NCI-H526 (cell line): ENCODE measurements at places on chromosomes 13 and 19.

DNA sequence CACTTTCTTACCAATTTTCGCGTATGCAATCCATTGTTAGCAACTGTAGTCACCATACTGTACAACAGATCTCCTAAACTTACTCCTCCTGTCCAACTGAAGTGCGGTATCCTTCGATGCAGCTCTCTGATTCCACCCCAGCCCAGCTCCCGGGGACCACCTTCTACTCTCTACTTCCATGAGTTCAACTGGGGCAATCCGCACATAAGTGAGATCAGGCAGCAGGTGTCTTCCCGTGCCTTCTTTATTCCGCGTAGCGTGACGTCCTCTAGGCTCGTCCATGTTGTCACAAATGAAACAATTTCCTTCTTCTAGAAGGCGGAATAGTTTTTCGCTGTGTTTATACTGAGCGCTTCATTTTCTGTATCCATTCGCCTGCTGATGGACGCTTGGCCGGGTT lies 8.4 kb downstream of the LILRB1 start:
- DNase-seq, result no peak

DNA sequence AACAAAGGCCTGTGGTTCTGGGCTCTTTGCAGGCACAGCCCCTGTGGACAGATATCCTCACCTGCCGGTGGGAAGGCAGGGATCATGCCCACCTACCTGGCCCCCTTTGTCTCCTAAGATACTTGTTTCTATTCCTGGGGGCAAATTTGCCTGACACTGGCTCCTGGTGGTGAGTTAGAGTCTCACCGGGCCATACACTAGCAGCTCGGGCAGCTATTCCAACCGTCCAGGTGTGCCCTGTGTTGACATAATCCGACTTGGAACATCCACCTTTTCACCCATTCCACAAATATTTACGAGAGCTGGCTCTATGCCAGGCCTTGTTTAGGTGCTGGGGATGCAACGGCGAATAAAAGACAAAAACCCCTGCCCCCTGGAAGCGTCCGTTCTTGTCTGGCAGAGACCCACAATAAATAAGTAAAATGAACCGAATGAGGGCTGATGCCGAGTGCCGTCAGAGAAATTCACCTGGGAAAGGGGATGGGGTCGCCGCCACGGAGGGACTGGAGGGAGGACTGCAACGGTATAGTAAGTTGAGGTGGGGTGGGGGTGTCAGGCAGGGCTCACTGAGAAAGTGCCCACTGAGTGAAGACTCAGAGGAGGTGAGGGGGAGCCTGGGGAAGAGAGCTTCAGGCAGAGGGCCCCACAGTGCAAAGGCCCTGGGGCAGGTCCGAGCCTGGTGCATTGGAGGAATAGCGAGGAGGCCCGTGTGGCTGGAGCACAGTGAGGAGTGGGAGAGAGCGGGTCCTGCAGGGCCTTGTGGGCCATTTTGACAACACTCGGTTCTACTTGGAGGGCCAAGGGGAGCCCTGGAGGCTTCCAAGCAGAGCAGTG lies 43.2 kb upstream of the RANBP3 start:
- peak; percentile 68 for DNase-seq

GRCh38 chr13:96193728-96194310 lies 103.9 kb downstream of the HS6ST3 start:
- DNase-seq, result no peak

- DNase-seq, result no peak
Measured at GRCh38 chr13:30831515-30831914, 74.6 kb upstream of the MEDAG start.

DNA sequence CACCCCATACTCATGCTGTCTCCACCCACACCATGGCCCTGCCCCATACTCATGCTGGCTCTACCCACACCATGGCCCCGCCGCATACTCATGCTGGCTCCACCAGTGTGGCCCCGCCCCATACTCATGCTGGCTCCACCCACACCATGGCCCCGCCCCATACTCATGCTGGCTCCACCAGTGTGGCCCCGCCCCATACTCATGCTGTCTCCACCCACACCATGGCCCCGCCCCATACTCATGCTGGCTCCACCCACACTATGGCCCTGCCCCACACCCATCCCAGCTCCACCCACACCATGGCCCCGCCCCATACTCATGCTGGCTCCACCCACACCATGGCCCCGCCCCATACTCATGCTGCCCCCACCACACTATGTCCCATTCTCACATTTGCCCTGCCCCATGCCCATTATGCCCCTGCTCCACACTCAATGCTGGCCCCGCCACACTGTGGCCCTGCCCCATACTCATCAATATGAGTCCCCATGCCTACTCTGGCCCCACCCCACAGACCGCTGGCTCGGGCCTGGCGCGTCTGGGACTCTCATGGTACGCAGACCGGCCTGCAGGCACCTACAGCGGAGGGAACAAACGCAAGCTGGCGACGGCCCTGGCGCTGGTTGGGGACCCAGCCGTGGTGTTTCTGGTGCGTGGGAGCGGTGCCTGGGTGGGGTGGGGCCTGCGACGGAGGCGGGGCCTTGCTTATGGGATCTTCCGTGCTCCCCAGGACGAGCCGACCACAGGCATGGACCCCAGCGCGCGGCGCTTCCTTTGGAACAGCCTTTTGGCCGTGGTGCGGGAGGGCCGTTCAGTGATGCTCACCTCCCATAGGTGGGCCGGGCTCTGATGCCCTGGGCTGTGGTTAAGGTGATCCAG lies 3.7 kb upstream of the ARHGAP45 start:
- DNase-seq, result no peak

DNA sequence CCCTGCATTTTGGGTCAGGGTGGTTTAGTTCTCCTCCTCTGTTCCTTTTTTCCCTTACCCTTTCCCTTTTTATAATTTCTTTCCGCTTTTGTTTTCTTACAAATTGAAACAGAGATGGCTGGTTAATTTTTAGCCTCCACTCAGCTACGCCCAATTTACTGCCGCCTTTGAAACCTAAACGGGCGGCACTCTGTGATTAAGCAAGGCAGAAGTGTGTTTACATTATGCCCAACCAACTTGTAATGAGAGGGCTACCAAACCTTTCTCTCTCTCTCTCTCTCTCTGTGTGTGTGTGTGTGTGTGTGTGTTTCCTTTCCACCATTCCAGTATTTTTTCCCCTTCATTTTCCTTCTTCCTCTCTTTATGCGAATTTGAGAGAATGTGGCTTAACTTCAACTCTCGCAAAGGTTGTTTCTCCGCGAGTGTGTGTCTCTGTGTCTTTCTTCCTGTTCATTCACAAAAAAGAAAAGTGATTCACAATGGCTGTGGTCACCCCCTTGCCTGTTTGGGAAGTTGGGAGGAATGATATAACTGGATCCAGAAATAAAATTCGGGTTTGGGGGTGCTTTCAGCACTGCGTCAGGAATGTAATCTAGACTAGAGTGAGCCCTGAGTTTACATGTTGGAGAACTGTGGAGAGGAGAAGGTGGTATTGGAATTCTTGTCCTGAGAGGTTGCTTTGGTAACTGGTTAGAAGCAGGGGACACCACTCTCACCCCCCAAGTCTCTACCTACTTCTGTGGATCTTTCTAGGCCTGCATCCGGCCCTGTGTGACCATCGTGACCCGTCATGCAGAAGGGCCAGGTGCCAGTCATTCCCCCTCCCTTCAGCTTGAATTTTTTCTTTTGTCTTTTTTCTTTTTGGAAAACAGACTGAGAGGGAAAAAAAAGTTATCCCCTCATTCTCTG lies 31.4 kb downstream of the NFIX start:
- DNase-seq, result no peak

GRCh38 chr19:10290876-10291553 lies 1.3 kb downstream of the ICAM5 start:
- DNase-seq, result no peak

- DNase-seq, result no peak
Measured at GRCh38 chr13:95181586-95181985, 119.7 kb downstream of the ABCC4 start.

GRCh38 chr19:926589-927350 lies 935 bp downstream of the ARID3A start:
- peak; percentile 56 for DNase-seq

DNA sequence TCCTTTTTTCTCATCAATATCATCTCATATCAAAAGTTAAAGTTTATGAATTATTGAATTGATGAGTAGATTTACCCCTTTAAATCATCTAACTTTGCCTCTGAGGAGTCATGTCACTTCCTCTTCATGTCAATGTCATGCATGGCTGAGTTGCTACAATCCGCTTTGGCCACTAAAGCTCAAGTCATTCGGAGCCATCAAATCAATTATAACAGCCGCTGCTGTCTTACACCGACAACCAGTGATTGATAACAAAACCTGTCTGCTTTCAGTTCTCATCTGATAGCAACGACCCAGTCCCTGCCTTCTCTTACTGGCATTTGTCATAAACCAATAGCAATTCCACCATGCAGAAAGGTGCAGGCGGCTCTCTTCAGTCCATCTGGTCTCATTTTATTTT lies 429.3 kb downstream of the DIAPH3 start:
- DNase-seq, result no peak

DNA sequence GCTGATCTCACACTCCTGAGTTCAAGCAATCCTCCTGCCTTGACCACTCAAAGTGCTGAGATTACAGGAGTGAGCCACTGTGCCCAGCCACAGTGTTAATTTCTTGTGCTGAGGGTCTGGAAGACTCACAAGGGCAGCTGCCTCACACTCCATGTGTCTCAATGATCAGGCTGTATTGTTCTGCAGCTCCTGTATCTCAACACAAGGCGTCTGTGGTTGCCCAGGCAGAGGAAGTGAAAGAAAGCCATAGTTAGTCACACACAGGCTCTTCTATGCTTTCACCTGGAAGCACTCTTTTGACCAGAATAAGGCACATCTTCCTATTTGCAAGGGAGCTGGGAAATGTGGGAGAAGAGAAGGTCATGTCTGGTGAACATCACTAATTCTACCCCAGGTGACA lies 107.3 kb upstream of the ZNF507 start:
- no peak for DNase-seq

- DNase-seq, result no peak
Measured at GRCh38 chr13:80011448-80012212, 329.3 kb downstream of the SPRY2 start.

- no peak for DNase-seq
Measured at GRCh38 chr19:5231857-5232678, 108.5 kb downstream of the PTPRS start.
